ENCODE measurements at places on chromosomes 5 and 9.
A peak's percentile ranks its signal among the peaks of the same experiment; 100 is the strongest.

DNA sequence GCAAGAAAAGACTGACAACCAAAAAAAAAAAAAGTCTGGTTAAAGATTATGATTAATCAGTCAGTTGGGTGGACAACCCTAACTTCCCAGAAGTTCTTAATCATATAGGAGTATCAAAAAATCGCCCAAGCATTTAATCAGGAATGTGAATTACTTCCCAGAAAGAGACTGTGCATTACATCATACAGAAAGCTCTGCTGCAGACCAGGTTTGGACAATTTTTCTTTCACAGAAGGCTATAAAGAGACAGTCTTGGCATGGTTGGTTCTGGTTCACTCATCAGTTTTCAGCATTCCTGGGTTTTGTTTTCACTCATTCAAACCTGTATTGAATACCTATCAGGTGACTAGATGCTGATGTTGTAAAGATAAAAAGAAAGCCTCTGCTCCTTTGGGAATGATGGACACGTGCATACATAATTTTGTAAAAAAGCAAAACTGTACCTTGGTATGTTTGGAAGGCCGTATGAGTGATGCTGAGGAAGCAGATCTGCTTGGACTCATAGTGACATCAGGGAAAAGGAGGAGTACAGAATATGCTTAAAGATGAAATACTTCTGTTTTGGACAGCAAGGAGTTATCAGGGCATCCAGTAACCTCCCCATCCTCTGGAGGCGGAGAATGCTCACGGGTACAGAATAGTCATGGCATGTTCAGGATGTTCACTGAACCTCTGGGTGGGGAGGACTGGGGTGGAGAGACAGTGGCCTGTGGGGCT is 178.4 kb downstream of the GNA14 start:
- no peak for DNase-seq

GRCh38 chr5:159915904-159916840 is at the start of gene ADRA1B:
ADRA1B (plus strand) TSS chr5:159916482; CDS start chr5:159916906, 424 bp downstream.
- DNase-seq: peak; percentile 37

DNA sequence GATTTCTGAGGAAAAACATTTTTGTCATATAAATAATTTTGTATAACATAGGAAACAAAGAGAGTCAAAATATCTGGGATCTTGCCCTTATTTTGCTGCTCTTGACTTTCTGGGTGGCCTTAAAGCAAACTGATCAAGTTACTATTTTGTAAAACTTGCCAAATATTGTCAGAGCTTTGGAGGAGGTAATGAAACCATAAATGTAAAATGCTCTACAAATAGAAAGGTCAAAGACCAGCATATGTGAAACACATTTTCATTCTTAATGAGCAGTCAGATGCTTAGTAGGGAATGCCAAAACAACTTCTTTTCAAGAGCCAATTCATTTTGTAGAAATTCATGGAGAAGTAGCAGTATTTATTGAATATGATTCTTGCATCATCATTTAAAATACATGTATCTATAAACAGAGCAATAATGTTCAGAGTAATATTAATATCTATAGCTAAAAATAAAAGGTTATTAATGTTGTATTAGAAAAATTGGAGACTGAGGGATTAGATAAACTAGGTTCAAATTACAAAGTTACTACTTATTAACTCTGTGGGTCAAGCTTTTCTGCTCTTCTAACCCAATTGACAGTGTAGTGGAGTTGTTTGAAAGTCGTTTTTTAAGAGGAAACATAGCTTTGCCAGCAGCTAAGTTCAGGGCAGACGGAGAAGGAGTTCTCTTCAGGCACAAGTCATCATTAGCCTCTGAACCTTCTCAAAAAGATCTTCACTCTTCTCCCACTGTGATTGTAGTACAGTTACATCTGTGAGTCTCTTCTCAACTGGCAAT is 2053.1 kb downstream of the EFNA5 start:
- no peak for DNase-seq

DNA sequence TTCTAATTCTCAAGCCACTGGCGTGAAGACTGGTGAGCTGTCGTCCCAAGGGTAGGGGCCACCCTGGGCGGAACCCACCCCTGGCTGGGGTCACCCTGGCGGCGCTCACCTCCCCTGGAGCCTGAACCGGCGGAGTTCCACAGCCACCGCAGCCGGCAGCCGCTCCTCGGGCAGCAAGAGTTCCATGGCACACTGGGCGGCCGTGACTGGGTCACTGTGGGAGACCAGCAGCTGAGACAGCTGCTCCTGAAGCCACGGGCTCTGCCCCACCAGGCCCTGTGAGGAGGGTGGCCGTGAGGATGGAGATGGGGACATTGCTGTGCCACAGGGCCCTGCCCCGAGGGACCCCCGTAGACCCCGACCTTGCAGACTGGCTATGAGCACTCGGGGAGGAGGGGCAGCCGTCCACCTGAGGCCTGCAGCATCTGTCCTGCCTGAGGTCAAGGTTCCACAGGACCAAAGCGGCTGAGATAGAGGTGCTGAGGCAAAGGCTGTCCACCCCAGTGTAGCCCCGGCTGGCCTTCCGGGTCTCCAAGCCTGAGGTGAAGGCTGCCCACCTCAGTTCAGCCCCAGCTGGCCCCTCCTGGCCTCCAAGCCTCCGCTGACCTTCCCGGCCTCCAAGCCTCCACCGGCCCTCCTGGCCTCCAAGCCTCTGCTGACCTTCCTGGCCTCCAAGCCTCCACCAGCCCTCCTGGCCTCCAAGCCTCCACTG is 50.6 kb upstream of the NRARP start:
- DNase-seq: no peak

- no peak for DNase-seq
Observed at GRCh38 chr5:113092683-113093082, 116.1 kb downstream of the DCP2 start.

- no peak for DNase-seq
Observed at GRCh38 chr5:39024884-39025283, 49.3 kb downstream of the RICTOR start.

GRCh38 chr9:79768194-79768593 is 196.4 kb downstream of the TLE4 start:
- no peak for DNase-seq

Data from A673 (cell line).